ENCODE measurements at places on chromosomes 6 and 20.
A peak's percentile ranks its signal among the peaks of the same experiment; 100 is the strongest.

DNA sequence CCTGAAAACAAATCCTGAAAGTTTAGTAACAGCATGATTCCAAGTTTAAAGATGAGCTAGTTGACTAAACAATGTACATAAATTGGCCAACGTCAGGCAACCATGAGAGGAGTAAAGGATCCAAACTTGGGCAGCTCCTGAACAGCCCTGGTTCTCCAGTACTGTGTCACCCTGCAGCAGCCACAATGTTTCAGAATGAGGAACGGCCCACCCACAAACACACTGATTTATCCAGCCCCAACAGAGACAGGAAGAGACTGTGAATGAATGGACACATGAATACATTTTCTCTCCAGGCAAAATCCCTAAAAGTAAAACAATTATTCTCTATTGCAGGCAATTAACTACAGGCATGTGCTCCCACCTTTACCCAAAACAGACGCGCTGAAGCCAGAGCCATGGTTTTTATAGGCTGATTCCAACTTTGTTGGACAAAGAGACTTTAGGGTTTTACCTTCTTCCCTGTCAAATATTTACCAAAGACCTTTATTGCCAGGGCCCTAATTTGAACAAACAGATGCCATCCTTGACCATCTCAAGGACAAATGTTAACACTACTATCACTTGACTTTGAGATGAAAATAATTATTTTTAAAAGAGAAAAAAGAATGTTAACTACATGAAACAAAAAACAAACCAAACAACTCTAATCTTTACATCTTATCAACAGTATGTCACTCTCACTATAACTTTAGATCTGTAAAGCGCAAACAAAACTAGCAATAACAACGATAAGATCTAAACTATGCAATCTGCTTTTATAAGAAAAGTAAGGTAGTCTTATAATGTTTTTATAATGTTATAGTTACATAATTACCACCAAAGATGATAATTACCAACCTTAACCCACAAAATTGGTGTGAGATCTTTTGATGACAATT, 22.9 kb downstream of the CNKSR3 start:
- no peak for DNase-seq

DNA sequence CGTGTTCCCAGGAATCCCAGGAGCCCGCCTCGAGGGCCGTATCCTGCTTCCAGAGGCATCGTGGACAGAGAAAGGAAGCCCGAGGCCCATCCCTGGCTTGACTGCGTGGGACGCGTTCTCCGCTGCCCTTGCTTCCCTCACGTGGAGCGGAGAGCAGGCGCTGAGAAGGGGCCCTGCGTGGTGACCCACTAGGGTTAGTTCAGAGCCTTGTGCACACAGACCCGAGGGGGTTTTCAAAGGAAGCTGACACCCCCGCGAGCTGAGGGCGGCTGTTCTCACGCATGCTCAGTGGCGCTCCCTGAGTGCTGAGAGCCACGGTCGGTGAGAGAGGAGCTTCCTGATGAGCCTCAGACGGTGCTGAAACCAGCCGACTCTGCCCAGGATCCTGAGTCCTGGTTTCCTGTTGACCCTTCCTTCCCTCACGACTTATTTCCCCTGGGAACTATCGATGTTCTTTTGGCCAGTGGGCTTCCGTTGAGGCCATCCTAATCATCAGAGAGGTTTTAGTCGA, 28.9 kb upstream of the CCR6 start:
- DNase-seq, result no peak

GRCh38 chr6:10404799-10405512, 9.9 kb downstream of the TFAP2A start:
- DNase-seq, result no peak

- DNase-seq, result no peak
These were observed 120.9 kb upstream of the SLC2A12 start for GRCh38 chr6:134173366-134173725.

- peak; percentile 53 for DNase-seq
These were observed 338 bp downstream of the SRXN1 start for GRCh38 chr20:652615-653109.

Measured in hematopoietic multipotent progenitor cell treated with erythropoietin and hydrocortisone succinate and interleukin-3 and kit ligand, for 4 days (in vitro differentiated cells).